ENCODE measurements at places on chromosomes 5 and 9.

DNA sequence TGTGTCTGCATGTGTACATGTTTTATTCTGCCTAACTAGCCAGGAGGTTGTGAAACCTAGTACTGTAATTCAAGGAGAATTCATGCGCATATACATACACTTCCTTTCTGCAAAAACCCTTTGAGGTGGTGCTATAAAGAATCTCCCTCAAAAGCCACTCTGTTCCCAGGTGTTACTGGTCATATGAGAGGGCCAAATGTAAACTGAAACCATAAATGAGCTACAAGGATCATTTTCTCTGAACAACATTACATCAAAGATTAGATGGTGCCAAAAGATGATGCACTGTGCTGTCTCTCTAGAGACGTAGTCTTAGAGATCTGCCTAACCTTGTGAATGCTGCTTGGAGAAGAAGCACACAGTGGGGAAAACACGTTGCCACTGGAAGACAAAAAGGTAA is 15.7 kb downstream of the NREP start:
- no peak for DNase-seq

DNA sequence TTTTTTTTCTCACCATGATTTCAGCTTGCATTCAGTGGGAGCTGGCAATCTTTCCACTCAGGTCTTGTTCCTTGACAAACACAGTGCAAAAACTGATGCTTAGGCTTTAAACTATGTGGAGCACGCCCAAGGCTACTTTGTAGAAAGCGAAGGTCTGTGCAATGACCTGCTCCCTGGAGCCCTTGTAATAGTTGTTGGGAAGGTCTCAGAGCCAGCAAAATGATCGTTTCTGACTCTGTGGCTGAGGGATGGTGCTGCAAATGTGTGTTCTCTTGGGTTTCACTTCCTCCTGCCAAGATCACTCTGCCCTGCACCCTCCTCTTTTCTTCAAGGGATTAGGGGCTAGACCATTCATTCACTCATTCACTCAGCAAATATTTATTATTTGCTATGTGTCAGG is 249.7 kb upstream of the MAP3K1 start:
- DNase-seq = no peak

DNA sequence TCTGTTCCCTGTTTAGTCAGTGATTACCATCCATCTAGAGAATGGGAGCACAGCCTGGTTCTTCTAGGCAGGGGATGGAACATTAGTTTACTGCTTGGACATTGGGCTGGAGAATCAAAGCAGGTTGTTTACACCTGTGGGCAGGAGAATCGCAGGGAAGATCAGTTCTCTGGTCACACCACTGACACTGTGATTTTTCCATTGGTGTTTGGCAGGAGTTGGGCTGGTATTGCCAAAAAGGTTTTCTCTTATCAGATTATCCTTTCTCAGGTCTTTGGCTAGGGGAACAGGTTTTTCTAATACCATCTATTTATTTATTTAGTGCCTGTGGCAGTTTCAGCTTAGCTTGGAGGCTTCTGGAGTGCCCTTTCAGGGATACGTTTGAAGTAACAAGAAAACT is 219.3 kb upstream of the GRIN3A start:
- DNase-seq = no peak

- no peak for DNase-seq
Observed at GRCh38 chr5:76413746-76414145, 10.7 kb downstream of the IQGAP2 start.

DNA sequence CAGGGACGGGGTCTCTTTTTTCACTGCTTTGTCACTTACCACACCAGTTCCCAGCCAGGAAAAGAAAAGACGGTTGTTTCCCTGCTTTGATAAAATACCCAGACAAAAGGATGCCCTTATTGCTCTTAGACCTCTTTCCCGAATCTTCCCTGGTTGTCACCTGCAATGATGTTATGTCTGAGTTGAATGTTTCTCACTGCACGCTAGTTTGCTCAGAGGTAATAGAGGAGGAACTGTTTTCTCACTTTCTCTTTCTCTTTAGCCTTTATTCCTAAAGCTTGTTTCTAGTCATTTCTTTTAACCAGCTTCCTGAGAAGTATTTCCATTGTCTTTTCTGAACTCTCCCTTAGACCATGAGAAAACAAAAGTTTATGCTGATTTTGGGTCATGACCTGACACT is 32.9 kb downstream of the ACER2 start:
- DNase-seq = no peak

DNA sequence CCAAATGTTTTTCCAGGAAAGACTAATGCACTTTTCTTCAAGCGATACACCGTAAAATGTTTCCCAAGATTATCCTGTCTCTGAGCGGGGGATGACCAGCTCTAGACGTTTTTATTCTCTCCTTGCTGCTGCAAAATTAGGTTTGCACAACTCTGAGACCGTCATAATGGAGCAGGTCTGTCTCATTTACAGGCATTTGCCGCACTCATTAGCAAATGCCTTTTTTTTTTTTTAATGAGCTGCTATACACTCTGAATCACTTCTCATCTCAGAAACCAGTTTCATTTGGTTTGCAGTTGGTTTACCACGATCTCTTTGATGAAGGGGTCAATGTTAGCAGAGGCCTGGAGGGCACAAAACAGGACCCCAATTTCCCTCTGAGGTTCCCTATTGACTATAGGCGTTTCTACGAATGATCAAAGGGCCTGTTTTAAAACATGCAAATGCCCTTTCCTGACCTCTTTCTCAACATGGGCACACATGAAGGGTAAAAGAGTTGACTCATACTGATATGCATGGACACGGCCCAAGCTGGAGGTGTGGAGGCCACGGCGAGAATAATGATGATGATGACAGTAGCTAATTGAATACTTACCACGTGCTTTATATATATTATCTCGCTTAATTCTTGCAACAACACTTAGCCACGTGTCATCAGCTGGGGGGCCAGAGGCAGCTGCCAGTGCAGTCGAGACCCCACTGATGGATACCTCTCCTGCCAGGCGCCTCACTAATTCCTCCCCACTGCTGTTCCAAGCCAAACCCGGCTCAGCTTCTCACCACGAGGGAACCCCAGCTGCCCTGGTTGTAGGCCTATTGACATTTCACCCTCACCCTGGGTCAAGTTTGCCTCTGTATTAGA is 89.9 kb upstream of the PTCH1 start:
- no peak for DNase-seq

- DNase-seq = peak; percentile 93
Observed at GRCh38 chr5:172443441-172444109, 10.8 kb downstream of the SH3PXD2B start.

- no peak for DNase-seq
Observed at GRCh38 chr5:107670087-107670931, 428 bp downstream of the EFNA5 start.

DNA sequence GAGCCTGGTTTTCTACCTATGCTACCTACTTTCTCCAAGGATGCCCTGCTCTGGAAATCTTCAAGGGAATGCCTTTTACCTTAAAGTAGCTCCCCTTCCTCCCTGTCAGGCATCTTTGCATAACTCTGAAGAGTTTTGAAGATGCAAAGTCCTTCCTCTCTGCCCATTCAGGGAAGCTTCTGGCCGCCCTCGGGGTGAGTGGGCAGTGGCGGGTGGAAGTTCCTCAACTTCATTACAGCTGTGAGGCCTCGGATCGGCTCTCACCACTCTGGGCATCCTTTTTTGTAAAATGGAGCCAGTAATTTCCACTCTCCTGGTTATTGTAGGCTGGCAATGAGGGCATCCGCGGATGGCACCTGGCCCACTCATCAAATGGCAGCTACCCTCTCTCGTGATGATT is 31.7 kb upstream of the STXBP1 start:
- no peak for DNase-seq
